Right lung (tissue), 10 donors: ENCODE measurements at places on chromosomes 11 and 22. TPM values are rescaled to one million over a fixed set of nuclear protein-coding genes. Genes with fewer than 3 reads are reported as not detected.

DNA sequence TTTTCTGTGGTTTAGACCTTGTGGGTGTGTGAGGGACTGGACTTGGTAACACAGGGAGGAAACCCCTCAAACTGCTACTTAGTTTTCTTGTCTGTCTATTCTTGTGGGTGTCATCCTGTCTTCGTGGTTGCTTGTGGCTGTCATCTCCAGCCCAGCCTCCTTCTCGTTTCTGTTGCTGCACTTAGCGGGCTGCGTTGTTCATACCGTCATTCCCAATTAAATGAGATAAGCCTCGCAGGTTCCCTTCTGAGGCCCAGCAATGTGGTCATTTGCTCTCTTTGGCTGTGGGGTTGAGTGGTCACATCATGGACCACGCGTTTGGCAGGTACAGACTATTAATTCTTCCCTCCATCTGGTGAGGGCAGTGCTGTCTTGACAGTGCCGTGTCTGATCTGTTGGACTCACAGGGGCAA lies 18.8 kb downstream of the PANX1 start:
- DNase-seq, result no peak

DNA sequence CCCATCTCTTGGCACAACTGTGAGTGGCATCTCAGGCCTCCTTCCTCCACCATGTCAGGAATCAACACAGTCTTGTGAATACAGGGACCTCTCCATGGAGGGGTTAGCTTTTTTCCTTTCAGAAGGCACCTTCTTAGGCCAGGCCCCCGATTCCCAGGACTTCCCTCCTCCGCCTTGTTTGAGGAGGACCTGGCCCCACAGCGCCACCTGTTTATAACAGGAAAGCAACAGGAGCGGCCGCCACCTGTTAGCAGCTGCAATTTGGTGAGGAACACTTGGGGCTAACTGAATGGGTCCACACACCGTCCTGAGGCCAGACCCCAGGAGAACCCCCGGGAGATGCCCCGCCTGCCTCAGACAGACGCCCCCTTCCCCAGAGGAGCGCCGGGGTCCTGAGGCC lies 3.8 kb upstream of the PKP3 start:
- DNase-seq, result no peak

DNA sequence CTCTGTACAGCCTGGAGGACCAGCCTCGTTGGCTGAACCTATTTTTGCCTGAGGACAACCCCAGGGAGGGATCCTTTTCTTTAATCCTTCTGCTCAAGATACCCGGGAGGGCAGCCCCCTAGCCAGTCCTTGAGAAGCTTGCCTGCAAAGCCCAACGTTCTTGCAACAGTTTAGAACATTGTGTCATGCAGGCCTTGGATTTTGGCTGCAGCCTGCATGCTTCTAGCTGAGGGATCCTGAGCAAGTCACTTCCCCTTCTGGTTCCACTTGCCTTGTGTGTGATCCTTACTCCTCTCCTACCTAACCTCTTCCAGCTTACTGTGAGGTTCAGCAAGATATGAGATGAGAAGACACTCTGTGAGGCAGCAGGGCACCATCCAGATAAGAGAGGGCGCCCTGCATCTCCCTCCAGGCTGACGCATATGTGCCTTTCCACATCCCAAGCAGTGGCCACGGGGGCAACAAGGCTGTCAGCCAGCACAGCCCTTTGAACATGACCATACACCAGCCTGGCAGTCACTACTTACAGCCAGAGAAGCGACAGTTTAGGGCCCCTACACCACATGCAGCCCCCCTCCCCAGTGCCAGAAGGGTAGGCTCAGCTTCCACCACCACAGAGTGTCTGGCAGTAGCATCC lies 76.1 kb downstream of the C11orf58 start:
- DNase-seq, result no peak

DNA sequence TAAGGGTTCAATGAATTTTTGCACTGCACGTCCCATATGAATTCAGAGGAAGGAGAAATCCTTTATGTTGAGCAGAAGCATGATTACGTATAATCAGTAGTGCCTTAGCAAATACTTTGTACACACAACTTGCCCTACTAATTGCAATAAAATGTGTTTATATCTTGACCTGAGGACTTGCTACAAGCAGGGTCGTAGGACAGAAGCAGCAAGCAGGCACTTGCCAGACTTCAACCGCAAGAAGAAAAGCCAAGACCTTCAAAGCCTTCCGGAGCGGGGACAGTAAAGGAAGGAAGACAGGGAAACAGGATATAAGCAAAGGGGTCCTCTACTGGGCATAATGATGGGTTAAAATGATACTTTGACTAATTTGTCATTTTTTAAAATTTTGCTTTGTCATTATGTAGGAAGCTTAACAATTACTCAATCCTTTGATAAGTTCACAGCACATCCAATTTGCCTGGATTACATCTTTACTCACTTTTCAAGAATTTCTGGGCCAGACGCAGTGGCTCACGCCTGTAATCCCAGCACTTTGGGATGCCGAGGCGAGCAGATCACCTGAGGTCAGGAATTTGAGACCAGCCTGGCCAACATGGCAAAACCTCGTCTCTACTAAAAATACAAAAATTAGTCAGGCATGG lies 23.2 kb upstream of the UBASH3B start:
- DNase-seq, result no peak

DNA sequence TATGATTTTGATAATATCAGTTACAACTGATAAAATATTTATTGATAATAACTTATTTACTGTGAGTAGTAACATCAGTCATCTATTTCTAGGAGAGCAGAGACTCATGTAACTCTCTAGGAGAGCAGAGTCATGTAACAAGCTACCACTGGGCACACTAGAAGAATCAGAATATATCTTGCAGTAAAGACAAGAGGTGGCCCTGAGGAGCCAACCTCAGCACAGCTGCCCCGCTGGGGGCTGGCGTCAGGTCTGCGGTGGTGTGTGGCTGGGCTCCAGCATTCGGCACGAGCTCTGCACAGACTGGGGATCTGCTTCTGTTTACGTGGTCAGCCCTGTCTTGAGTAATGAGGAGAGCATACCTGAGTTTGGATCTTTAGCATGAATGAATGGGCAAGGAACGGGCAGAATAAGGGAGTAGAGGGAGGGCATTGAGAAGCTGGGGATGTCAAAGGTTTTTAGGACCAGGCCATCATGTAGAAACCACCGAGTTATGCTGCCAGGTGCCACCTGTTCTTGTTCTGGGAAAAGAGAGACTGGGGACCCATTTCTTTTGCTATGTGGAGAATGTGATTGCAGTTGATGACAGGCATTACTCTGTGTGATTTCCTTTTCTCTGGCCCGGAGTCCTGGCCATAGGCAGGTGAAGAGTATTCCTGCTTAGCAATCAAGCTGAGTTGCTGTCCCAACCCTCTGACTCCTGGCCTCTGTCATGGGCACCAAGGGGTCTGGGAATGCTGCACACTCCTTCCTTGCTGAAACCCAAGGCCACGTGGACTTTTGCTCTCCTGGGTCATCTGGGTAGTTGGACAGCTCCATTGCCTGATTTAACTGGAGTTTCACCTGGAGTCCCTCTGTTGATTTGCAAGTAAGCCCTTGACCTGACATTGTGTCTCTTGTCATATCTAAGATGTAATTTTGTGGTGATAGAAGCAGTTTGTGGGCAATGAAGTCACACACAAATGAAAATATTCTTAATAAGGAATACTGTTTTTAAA lies 50.9 kb upstream of the HEPHL1 start:
- DNase-seq, result no peak

DNA sequence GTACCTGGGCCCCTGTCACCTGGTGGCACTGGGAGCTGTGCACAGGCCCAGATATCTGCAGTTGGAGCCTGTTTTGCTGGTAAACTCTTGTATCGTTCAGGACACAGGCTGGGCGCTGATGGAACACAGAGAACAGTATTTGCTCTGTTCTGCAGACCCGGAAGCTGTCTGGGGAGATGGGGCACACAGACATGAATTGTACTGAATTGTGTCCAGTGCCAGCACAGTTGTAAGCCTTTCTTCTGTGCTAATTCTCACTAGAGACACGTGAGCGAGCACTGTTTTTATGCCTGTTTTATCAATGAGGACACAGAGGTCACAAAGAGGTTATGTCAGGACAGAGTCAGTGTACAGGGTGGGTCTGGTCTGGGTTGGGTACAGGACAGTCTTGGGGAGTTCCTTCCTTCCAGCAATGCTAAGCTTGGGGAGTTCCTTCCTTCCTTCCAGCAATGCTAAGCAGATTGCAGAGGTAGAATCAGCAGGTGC lies 24.4 kb upstream of the ACR start:
- DNase-seq, result no peak

- no peak for DNase-seq
These were observed 73.0 kb downstream of the MICAL3 start for GRCh38 chr22:17951315-17951714.

DNA sequence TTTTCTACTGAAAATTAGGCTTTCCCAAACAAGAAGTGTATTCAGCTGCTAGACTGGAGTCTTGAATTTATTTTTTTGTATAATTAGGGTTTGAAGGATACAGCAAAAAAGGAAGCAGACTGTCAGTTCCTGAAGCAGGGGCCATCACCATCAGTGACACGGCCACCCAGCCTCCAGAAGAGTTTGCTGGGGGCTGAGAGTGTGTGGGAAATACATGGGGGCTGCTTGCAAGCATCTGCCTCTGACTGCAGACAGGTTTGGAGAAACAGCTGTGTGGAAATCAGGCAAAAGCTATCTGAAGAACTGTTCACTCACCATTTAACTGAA lies 23.0 kb downstream of the FZD4 start:
- no peak for DNase-seq

The OAF gene
- polyA plus RNA-seq, result 20.2 TPM

The ARHGAP20 gene
- 50.2 TPM for polyA plus RNA-seq

The DSCAML1 gene
- 1.4 TPM for polyA plus RNA-seq

The VWCE gene
- polyA plus RNA-seq, result 1.8 TPM
